ENCODE measurements at places on chromosomes 12 and 14.
A peak's percentile ranks its signal among the peaks of the same experiment; 100 is the strongest.

GRCh38 chr14:68157971-68158371, 338.4 kb downstream of the RAD51B start:
- DNase-seq: no peak

DNA sequence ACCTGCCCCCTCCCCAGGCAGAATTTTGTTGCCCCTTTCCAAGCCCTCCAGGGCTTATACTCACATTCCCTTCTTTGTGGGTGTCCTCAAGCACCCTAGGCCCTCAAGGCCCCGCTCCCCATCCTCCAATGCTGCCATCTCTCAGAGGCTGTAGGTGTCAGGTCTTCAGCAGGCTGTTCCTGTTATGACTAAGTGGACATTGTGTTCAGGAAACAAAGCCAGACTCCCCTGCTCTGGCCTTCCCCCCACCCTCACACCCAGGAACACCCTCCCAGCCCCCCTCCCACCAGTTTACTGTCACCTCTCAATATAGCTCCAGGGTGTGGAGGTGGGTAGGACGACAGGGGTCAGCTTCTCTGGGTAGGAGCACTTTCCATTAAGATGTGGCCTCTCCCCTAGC, 1.4 kb upstream of the MYH6 start:
- no peak for DNase-seq

DNA sequence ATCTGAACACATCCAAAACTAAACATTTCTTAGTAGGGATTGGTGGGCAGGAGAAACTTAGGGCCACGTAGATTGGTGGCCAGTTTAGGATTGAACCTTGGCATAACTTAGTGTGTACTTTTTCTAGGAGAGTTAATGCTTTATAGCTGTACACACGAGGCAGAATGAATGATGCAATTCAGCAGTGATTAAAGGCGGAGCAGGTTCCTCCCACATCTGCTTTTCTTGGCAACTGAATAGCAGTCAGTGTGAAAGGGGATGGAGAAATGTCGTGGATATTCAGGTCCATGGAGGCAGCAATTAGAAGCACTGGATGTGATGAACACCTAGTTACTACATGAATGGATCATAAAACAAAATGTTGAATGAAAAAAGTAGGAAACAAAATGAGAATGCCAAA, 493.8 kb downstream of the FUT8 start:
- no peak for DNase-seq

GRCh38 chr12:51011955-51012354, 14.2 kb downstream of the SLC11A2 start:
- no peak for DNase-seq

- DNase-seq: no peak
These were observed 83.3 kb downstream of the SSPN start for GRCh38 chr12:26278666-26279065.

- no peak for DNase-seq
These were observed 110.7 kb downstream of the ZFC3H1 start for GRCh38 chr12:71552728-71553501.

DNA sequence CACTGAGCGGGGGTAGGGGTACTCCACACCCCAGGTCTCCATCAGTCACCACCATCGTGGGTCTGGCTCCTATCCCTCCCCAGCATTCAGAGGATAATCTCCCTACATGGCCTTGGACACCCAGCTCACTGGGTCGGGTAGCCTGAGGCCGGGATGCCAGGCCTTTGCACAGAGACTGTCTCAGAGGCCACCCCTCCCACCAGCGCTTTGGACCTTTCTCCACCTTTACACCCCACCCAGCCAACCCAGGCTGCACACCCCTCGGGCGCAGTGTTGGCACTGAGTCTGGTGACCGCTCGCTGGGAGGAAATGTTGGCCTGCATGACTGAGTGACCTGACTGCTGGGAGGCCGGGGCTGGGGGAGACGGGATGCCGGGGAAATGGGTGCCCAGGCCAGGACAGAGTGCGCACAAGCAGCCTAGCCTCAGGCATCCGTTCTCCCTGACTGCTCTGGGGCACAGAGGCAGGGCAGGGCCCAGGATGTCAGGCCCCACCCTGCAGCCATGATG, 10.6 kb upstream of the LBHD2 start:
- no peak for DNase-seq

GRCh38 chr14:38882533-38882932, 220.5 kb downstream of the SEC23A start:
- no peak for DNase-seq

DNA sequence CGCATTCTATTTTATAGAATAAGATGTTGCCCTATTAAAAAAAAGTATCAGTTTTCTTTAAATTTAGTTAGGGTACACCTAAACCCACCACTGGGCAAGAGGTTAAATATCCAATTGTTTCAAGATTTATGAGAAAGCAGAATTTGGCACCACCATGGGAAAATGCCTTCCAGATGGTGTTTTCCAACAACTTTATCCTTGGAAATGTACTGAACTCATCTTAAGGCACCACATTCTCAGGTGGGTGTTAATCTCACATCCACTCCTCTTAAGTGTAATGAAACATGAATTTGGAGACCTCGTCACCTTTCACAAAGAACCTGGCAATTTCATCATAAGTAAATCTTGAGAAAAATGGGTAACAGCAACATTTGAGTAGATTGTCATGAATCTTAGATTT, 13.1 kb downstream of the CBX5 start:
- DNase-seq: no peak

GRCh38 chr12:18135086-18135485, 45.1 kb upstream of the RERGL start:
- DNase-seq: no peak

GRCh38 chr12:94037444-94037843, 110.9 kb upstream of the PLXNC1 start:
- no peak for DNase-seq

- no peak for DNase-seq
These were observed 102.8 kb downstream of the TGFB3 start for GRCh38 chr14:75879031-75879430.

GRCh38 chr12:72313806-72314205, 41.6 kb downstream of the TRHDE start:
- no peak for DNase-seq

- DNase-seq: no peak
These were observed 255.9 kb downstream of the RAD51B start for GRCh38 chr14:68075382-68076029.

GRCh38 chr14:75333606-75334548, 55.2 kb downstream of the FOS start:
- DNase-seq: no peak

DNA sequence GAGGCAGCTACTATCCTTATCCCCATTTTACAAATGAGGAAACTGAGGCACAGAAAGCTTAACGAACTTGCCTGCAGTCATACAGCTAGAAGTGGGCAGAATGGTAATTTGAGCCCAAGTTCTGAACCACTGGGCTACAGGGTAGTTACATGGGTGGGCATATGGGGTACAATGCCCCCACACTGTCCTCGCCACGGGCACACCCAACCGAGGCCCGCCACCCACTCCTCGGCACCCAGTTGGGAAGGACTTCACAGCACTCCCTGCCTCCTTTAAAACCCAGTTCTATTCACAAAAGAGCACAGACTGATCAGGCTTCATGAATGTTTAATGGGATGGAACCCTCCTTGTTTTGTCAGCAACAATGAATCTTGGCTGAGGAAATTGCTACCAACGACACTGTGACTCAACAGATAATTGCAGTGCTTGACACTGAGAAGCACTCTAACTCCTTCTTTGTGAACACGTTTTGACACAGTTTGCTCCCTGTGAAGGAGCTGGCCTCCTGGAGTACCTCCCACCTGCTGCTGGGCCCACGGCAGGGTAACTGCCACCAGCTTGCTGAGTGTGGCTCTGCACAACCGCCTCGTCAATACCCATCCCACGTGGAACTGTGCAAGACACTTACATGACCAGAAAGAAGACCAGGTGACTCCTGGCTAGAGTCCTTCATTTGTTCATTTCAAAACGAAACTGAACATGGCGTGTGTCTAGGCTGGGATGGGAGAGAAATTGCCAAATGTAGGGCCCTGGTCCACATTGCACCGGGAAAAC, 63.5 kb downstream of the CLMN start:
- DNase-seq: no peak

DNA sequence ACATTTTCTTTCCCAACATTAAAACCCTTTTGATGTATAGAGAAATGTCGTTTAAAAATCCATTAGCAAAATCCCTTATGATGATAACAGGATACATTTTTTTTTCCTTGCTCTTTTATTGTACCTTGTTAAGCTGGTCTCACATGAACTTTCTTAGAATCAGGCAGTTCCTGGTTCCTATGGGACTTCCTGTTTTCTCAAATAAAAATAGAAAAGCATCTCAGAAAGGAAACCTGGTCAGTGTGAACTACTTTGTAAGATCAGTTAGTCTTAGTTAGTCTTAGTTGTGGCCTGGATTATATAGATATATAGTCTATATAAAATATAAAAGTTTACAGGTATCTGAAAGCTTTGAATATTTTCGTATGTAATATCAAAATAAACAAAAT, 40.3 kb downstream of the LEMD3 start:
- no peak for DNase-seq

GRCh38 chr14:23639891-23640523, 3.8 kb downstream of the DHRS2 start:
- DNase-seq: no peak

DNA sequence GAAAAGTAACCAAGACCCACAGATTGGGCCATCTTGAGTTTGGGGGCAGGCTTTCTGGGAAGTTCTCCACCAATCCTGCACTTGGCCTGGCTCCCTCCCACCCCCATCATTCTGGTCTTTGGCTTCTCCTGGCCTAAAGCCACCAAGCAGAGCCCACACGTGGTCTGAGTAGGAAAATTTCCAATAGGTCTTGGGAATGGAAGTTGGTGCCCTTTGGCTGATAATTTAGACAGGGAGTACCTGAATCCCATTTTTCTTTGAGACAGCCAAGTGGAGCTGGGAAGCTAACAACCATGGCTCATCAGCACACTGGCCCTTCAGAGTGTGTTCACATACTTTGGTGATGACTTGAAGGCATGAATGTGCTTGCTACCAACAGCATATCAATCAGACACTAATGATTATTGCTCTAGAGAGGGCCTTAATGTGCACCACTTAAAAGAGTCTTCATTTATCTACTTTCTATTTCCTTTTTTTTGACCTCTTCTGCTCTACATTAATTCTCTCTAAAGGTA, 156.0 kb downstream of the EGLN3 start:
- DNase-seq: no peak

GRCh38 chr12:64142382-64142781, 79.7 kb downstream of the KICS2 start:
- no peak for DNase-seq

GRCh38 chr12:120573560-120573959, 7.6 kb downstream of the POP5 start:
- DNase-seq: no peak

GRCh38 chr14:68269136-68269927, 449.8 kb downstream of the RAD51B start:
- no peak for DNase-seq

DNA sequence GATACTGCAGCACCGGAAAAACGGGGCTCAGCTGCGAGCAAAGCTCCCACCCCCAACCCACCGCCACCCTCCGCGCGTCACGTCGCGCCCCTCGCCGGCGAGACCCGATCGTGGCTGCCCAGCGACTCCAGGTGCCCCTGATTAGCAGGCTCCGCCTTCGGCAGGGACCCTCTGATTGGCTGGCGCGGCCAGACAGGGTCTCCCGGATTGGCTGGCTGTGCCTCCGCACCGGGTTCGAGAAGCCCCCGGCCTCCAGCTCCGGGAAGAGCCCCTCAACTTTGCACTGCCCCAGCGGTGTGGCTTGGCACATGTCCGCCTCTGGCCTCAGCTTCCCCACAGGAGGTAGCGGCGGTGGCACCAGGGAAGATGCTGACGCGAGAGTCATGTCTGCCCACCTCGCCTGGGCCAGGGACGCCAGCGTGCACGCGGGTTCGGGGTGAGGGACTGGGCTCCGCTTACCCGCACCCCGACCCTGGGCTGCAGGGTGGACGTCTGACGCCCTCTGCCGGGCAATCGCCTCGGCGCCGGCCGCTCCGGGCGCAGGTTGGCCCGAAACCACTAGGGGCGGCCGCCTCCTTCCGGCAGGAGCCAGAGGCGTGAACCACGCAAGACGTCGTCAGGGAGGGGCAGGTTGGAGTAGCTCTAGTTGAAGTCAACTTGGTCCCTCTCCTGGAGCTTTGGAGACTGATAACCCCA, 498 bp upstream of the RHOF start:
- peak; percentile 82 for DNase-seq

DNA sequence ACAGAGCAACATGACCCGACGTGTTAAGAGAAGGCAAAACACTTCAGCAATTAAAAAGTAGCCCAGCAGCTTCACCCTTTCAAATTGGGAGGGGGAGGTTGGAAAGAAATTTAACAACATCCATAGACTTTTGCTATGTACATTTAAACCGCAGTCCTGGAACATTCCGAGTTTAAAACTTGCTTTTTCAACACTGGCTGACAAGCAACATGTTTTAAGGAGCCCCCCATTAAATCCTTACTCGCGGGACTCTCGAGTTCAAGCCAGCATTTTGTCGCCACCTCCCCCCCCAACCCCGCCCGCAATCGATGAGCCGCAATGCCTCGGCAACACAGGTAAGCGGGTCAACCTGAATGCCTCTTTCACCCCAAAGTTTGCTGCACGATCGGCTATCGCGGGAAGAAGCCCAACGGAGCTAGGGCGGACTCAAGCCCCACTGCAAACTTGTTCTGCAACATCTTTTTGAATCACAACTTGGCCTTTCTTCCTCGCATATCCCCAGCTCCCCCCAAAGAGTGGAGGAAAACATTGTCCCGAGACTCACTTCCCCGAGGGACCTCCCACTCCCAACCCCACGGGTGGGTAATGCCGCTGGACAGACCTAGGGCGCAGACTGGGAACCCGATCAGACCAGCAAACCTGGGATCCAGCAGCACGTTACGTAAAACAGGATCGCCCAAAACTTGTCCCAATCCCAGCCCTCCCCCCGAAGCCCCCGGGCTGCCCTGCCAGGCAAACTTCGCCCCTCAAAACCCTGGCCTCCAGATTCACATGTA, 777 bp downstream of the ZFP36L1 start:
- no peak for DNase-seq

GRCh38 chr12:52126050-52126604, 46.6 kb downstream of the SMIM41 start:
- DNase-seq: no peak

- DNase-seq: no peak
These were observed 577.5 kb downstream of the BCL11B start for GRCh38 chr14:98694541-98694940.

DNA sequence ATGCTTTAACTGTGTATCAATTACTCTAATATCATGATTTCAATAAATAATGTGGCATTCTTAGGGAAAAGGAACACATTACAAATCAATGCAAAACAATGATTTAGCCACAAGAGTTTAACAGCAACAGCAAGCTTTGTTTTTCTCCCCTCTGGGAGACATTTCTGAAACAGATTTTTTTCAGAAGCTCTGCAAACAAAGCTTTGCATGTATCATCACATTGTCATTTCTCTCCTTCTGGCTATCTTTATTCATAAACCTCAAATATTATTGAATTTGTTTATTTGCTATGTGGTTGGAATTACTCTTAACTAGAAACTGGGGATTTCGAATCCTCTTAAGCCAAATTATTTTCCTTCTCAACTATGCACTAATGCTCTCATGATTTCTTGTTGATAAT, 278.4 kb upstream of the ATXN7L3B start:
- no peak for DNase-seq

GRCh38 chr12:51238037-51238509, 553 bp upstream of the DAZAP2 start:
- no peak for DNase-seq

- no peak for DNase-seq
These were observed 86.6 kb upstream of the DYNC1H1 start for GRCh38 chr14:101877766-101878165.

- no peak for DNase-seq
These were observed 574.8 kb downstream of the FLRT2 start for GRCh38 chr14:86104691-86105265.

GRCh38 chr12:24902511-24903328, 46.2 kb downstream of the BCAT1 start:
- no peak for DNase-seq

Measured in NCI-H2171 (cell line).